ENCODE measurements at places on chromosomes 6 and 20.

DNA sequence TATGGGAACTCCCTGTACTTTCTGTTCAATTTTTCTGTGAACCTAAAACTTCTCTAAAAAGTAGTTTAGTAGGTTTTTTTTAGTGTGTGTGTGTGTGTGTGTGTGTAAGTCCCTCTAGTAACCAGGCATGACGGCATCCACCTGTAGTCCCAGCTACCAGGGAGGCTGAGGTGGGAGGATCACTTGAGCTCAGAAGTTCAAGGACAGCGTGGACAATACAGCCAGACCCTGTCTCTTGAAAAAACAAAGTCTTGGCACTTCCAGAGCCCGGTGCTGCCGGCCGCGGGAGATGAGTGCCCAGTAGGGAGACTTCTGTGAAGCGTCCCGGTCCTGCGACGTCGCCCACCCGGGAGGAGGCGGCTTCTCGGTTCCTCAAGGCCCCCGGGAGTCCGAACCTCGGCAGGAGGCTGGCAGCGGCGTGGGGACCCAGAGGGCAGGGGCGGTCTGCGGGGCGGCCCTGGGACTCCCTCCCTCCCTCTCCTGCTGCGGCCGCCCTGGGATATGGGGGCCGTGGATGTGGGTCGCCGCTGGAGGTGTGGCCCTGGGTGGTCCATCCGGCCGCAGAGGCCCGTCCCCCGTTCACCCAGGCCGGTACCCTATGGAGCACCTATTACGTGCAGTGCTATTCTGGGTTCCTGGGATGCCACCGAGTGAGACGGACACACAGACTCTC, 78.0 kb upstream of the SIRPG start:
- no peak for DNase-seq

DNA sequence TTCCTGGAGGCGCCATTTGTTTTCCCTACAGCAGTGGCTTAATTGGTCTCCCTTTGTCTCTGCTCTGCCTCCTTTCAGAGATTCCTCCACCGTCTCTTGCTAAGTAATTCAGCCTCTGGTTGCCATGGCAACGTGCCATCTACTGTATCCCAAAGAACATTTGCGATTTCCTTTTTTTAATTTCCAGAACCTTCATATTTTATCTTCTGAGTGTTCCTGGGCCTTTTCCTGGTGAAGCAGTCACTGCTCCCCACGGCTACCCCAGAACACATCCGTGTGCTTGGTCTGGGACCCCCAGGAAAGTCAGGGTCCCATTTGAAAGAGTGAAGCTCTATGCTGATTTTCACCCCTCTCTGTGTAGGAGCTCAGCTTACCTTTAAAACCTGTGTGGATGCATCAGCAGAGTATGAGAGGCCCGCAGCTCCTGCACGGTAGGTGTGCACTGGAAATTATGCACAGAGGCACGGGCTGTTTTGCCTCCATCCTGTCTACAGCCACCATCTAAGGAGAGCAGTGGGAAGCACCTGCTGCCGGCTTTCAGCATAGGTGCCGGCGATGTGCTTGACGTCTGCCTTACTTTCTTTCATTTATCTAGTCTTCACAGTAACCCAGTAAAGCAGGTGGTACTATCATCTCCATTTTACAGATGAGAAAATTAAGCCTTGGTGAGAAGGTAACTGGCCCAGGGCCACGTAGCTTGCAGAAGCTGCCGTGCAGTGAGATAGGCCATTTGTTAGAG, 122.8 kb downstream of the SYCP2 start:
- DNase-seq = no peak

DNA sequence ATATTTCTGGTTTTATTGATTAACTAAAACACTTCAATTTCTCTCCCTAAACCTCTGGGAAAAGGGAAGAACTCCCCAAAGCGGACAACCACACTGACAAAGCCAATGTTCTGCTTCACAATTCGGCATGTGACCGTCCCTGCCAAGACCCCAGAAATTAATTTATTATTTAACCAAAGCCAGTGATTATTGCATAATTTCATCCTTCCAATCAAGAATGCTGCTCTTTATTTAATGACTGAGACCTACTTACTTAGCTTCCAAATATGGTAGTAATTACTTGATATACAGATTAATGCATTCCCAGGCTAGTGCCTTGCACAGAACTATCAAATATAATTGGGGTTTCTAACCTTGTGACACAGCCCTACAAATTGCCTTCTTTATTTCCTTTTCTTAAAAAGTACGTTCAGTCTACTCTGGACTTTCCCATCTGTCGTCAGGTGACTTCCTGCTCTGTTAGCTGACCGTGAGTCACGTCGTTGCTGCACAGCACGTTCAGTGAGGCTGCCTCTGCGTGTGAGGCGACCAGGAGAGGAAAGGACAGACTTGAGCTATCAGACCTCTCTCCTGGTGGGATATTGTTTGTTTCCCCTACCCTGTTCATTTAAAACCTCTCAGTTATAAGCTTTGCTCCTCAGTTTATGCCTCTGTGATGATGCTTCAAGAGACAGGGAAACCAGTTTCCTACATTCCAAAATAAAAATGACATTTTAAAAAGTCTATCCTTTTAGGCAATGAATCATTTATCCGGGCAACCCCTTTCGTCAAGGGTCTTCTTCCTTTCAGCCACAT, 55.7 kb upstream of the TNFAIP3 start:
- peak; percentile 69 for DNase-seq

- no peak for DNase-seq
Observed at GRCh38 chr6:132768051-132768517, 10.4 kb upstream of the VNN2 start.

DNA sequence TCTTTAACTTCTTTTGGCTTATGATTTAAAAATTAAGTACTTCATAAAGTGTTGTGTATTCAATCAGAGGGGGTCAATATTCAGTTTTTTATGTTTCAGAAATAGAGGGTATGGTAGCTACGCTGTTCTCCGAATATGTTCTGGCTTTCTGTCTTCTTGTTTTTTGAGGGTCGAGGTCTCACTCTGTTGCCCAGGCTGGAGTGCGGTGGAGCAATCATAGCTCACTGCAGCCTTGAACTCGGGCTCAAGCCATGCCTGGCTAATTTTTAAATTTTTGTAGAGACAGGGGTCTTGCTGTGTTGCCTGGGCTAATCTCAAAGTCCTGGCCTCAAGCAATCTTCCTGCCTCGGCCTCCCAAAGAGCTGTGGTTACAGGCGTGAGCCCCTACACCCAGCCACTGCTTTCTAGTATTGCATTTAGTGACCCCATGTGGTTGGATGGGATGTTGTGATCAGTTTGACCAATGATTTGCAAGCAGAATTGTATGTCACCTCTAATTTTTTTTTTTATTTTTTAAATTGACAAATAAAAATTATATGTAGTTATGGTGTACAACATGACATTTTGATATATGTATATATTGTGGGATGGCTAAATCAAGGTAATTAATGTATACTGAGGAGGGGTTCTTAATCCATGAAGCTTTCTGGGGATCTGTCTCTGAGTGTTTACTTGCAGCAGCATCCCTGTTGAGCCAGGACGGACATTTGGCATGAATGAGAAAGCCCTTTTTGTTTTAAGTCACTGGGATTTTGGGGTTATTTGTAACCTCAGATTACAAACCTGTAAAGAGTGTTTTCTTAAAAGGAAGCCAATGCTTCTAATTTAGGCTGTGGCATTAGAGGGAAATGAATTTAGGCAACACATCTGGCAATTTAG, 38.5 kb upstream of the DEK start:
- DNase-seq = no peak

GRCh38 chr6:55943329-55943728, 67.9 kb upstream of the BMP5 start:
- DNase-seq = no peak

- DNase-seq = no peak
Observed at GRCh38 chr20:61257611-61258010, 5.5 kb downstream of the CDH4 start.

DNA sequence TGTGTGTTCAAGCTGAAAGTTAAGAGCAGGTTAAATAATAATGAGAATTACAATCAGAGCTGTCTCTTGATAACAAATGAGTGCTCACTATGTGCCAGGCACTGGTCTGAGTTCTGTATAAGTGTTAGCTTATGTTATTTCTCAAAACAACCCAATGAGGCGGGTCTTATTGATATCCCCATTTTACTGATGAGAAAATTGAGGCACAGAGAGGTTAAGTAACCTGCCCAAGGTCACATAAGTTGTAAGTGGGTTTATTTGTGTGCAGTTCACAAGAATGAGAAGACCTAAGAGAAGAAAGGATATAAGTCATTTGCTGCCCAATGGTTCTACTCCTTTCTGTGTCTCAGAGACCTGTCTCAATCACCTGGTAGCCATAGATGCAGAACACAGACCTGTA, 34.1 kb upstream of the ARMH2 start:
- DNase-seq = no peak

DNA sequence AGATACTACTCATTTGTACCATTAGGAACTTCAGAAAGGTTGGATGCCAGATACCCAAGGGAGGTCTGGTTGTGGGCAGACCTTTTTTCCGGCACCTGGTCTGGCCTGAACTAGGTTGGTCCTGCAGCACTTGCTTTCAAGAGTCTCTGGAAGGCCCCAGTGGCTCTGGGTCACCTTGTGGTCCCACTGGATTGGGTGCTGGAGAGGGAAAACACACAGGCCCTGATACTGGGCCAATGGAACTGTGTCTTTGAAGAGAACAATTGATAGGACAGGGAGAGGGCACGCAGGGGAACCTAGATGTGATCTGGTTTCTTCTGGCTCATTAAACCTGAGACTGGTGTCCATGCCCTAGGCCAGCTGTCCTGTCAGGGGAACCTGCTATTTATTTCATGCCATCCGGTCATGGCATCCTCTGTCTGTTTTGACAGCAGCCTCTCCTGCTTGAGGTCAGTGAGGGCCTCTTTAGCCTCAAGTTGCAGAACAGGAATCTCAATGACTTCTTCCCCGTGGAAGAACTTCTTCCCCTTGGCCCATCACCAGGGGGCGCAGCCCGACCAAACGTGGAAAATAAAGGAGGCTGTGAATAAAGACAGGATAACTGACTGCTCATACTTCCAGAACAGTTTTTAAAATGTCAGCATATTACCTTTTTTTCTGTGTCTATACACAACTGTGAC, 25.0 kb downstream of the TAF8 start:
- peak; percentile 56 for DNase-seq

GRCh38 chr6:27894839-27895762, 17.1 kb downstream of the OR2B2 start:
- DNase-seq = peak; percentile 49

GRCh38 chr6:8143945-8144344, 41.6 kb upstream of the EEF1E1 start:
- no peak for DNase-seq

DNA sequence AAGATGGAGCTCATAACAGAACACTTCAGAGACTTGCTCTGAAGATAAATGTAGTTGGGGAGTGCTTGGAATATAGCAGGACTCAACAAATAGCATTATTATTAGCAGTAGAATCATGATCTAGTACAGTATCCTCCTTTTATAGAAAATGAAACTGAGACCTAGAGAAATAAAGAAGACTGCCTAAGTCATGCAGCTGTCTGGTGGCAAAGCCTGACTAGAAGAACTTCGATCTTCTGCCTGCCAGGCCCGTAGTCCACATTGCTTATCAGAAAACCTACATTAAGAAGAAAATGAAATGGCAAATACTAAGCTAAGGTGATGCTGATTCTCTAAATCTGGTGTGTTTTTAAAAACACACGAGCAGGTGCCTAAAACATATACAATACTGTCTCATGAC, 46.4 kb upstream of the DST start:
- no peak for DNase-seq

DNA sequence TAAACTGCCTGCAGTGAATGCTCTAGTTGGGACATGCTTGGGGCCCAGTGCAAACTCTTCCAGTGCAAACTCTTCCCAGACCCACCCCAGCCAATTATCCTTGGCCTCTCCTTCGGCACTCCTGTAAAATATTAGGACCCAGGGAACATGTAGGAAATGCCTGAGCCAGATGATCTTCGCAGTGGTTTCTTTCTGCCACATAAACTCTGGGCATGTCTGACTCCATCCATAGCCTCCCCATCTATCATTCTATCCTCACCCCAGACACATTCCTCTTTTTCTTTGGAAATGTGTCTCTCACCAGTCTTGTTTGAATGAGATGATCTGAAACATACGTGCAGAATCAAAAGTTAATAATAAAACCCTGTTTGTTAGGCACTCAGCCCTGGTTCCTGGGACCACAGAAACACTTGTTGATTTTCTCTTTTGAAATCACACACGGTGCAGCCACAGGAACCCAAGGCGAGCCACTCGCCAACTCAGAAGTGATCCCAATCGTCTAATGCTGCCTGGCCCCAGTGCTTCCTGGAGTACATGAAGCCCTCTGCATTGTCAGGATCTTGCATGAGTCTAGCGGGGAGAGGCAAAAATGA, 108.9 kb upstream of the CST7 start:
- no peak for DNase-seq

GRCh38 chr6:45420083-45420908, 42.6 kb upstream of the SUPT3H start:
- peak; percentile 51 for DNase-seq

GRCh38 chr6:134678436-134678889, 271.4 kb downstream of the ALDH8A1 start:
- DNase-seq = no peak

GRCh38 chr6:1263039-1263849, 48.7 kb upstream of the FOXQ1 start:
- DNase-seq = no peak

DNA sequence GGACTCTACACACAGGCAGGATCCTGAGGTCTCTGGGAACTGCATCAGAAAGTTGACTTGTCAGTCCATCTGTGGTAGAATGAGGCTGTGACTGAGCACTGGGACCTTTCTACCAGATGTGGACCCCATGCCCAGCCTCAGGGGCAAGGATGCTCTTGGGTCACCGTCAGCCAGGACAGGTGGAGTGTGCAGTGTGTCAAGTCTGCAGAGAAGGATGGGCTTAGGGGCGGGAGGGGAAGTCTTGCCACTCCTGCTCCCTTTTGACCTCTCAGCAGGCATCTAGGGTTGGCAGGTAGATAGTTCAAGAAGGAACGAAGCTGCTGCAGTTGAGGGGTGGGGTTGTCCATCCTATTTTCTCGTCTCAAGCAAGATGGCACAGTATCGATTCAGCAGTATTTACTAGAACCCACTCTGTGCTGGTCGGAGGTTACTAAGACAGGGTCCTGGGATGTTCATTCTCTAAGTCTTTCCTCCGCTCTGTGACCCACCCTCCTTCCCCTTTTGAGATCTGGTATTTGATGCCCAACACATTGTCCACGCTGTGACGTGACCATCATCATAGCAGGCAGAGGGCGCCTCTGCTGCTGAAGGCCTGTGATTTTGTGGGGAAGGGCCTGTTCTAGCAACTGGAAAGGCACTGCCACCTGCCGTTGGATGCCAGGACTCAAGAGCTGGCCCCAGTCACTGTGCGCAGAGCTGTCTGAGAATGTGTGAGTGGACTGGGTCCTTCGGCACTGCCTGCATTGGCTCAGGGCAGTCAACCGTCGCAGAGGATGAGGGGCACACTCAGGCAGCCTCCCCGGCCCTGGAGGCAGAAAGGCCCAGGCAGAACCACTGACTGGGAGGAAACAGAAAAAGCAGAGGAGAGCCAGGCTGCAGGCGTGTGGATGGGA, 23.2 kb downstream of the RBCK1 start:
- DNase-seq = peak; percentile 38

DNA sequence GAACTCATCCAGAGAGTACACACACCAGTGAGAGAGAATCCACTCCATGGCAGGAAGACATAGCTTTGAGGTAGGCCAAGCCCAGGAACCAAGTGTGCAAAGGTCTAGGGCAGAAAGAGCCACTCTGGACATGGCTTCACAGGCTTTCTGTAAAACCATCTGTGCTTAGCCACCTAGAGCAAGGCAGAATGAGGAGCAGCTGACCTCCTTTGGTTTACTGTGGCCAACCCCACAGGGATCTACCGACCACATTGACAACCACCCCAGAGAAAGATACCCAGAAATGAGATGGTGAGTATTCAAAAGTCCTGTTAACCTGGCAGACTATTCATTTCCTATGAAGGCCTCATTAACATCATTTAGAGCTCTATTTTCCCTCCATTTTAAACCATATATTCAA, 10.5 kb downstream of the ZHX3 start:
- no peak for DNase-seq

- no peak for DNase-seq
Observed at GRCh38 chr6:143098054-143098671, 37.5 kb downstream of the AIG1 start.

All from activated CD4-positive, alpha-beta T cell treated with anti-CD3 and anti-CD28 coated beads, Interleukin-2, amount 50 U/mL, for 1 hour (primary cell).